ENCODE measurements at places on chromosomes 7 and 10. TPM values are rescaled to one million over a fixed set of nuclear protein-coding genes. Genes with fewer than 3 reads are reported as not detected.

DNA sequence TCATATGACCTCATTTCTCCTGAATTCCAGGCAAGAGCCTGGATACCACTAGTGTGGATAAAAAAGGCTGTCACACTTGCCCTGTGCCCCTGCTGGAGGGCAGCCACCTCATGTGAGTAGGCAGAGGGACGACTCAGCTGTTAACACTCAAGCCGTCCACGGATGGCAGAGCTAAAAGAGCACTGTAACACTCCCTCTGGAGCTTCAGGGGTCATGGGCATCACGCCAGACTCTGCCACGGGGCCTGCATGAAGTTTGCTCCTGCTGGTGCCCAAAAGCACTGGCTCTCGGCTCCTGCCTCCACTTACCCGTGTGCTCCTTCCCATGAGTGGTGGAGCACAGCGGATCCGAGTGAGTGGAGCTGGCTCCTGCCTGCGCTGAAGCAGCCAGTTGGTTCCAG lies 919.8 kb upstream of the C7orf33 start:
- no peaks in the 10 kb centered on the region for H3K4me1 ChIP-seq
- H3K27me3 ChIP-seq, result no peaks in the 10 kb centered on the region
- DNase-seq, result peak; percentile 15
- no peaks in the 10 kb centered on the region for H3K36me3 ChIP-seq

GRCh38 chr10:101020427-101021075 lies 10.4 kb downstream of the PDZD7 start:
- H3K27me3 ChIP-seq, result no peaks in the 10 kb centered on the region
- no peak for DNase-seq
- H3K4me3 ChIP-seq, result no peak overlapping the region

GRCh38 chr7:2210551-2211258 lies 22.0 kb downstream of the MAD1L1 start:
- no peak overlapping the region for H3K4me3 ChIP-seq
- DNase-seq, result no peak
- H3K27ac ChIP-seq, result no peak overlapping the region
- no peaks in the 10 kb centered on the region for H3K36me3 ChIP-seq
- H3K27me3 ChIP-seq, result no peaks in the 10 kb centered on the region

DNA sequence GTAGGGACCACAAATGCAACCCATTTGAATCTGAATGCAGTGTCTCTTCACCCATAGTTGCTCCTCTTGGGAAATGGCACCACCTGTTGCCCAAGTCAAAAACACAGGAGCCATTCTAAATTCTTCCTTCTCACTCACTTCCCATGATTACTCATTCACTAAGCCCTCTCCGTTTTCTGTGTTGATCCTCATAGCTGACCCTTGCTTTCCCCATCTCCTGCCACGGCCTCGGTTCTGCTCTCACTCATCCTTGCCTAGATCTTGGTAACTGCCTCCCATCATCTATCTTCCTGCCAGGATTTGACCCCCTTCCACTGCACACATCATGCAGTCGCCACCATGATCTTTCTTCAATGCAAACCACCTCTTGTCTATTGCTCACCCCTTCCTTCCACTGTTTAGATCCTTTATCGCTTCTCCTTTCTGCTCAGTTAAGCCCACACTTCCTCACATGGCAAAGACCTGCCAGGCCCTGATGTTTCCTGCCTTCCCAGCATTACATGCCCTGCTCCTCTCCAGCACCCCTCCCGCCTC lies 19.0 kb upstream of the CPN1 start:
- H3K4me1 ChIP-seq, result peaks cover 20% of the 10 kb centered on the region
- H3K36me3 ChIP-seq, result no peaks in the 10 kb centered on the region
- H3K4me3 ChIP-seq, result no peak overlapping the region

DOCK4 gene
- 23.9 TPM for total RNA-seq

OIT3 gene
- 28.2 TPM for total RNA-seq

All from right lobe of liver (tissue), 6 donors.